ENCODE measurements at places on chromosomes 2 and 18.

DNA sequence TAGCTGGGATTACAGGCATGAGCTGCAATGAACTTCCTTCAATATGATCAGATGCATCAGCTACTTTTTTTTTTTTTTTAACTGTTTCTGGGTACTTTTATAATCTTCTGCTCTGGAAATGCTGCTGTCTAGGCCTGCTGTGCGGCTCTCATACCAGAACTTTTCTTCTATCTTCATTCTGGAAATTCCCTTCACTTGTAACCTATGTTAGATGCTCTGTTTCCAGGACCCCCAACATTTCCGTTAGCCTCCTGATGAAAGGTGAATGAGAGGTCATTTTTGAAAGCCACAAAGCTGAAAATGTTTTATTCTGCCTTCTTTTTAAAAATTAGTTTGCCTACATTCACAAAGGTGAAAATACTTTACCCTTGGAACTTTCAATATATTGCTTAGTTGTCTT is 8.6 kb downstream of the AGFG1 start:
- DNase-seq = no peak

DNA sequence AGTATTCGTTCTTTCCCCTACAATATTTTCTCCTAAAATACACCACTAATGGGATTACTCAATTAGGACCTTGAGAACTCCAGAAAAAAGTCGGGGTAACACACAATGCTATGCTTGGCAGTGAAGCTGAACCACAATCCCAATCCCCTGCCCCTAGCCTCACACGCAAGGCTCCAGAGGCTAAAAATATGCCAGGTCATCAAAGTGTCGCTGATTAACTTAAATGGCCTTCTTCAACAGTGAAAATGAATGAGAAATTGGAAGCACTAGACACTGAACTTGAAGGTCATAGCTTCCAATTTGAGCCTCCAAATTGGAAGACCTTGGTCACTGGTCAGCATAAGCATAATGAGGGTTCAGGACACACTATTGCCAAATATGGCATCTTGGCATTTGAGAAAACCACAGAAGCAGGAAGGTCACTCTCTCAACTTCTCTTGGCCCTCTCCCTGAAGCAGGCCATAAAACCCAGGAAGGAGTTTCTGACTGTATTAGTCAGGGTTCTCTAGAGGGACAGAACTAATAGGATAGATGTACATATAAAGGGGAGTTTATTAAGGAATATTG is 86.0 kb upstream of the SATB2 start:
- no peak for DNase-seq

DNA sequence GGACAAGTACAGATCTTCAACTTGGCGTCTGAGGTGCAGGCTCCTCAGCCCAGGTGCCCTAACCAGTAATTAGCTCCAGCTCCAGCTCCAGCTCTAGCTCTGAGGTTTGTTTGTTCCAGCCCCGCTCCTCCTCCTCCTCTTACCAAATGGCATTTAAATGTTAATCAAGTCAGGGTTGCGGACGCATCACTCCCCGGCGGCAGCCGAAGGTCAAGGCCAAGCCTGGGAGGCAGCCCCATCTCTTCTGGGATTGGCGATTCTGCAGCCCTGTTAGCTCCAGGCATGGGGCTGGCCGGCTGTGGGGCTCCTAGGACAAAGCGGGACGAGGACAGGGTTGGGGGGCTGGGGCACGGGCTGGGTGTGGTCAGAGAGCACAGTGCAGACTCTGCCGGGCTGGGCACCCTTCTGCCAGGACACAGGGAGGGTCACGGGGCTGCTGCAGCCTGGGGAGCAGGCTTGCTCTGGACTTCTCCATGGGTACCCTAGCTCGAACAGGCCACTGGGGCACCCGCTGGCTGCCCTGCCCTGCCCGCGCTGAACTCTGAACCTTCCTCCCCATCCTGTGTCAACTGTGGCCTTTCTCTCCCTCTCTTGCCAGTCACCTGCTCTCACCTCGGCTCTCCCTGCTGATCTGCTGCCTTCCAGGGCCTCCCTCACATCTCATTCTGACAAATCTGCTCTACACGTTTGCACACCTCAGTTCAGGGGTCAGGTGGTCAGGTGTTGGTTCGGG is 203.3 kb downstream of the CELF4 start:
- DNase-seq = no peak

GRCh38 chr18:59208602-59209125 is 11.3 kb upstream of the GRP start:
- no peak for DNase-seq

GRCh38 chr2:201327678-201328077 is 29.5 kb downstream of the FLACC1 start:
- DNase-seq = no peak

DNA sequence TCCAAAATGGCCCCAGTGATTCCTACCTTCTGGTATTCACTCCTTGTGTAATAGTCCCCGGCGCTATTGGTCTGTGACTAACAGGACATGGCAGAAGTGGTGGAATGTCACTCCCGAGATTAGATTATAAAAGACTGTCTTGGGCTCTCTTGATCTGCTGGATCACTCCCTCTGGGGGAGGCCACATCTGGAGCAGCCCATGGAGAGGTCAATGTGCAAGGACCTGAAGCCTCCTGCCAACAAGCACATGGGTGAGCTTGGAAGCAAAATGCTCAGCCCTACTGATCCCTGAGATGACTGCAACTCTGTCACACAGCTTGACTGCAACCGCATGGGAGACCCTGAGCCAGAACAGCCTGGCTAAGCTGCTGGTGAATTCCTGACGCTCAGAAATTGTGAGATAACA is 94.3 kb upstream of the GLI2 start:
- no peak for DNase-seq

GRCh38 chr2:65991381-65992197 is 443.3 kb upstream of the MEIS1 start:
- DNase-seq = no peak

DNA sequence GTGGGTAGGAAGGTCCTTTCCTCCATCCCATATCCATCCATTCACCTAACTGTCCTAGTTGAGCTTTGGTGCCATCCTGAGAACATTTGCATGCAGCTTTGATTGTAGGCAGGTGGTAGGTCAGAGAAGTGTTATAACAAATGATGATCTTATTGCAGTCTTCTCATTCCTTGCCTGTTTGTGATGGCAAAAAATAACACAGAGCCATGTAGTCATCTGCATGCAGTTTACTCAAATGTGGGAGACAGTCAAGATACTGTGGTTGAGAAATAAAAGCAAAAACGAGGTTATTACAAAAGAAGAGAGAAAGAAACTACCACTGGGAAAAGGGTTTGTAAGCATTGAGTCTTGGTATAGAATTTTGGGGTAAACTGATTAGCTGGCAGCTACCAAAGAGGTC is 66.3 kb downstream of the AOX1 start:
- DNase-seq = no peak

GRCh38 chr2:132009874-132010521 is 151.8 kb downstream of the ANKRD30BL start:
- DNase-seq = no peak

DNA sequence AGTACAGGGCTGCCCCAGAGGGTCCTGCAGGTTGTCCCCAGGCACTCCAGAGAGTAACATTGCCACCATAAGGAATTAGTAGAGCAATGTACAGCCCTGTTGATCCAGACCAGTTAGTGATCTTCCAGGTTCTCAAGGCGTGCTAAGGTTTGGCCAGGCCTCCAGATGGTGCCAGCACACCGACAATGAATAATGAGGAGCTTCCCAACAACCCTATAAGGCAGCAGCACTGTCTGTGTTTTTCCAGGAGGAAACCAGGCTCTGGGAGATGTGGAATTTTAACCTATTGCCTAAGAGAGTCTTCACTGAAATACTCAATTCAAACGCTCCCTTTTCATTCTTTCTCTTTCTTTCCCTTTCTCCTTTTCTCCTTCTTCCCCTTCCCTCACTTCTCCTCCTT is 122.1 kb downstream of the MGAT5 start:
- DNase-seq = no peak

DNA sequence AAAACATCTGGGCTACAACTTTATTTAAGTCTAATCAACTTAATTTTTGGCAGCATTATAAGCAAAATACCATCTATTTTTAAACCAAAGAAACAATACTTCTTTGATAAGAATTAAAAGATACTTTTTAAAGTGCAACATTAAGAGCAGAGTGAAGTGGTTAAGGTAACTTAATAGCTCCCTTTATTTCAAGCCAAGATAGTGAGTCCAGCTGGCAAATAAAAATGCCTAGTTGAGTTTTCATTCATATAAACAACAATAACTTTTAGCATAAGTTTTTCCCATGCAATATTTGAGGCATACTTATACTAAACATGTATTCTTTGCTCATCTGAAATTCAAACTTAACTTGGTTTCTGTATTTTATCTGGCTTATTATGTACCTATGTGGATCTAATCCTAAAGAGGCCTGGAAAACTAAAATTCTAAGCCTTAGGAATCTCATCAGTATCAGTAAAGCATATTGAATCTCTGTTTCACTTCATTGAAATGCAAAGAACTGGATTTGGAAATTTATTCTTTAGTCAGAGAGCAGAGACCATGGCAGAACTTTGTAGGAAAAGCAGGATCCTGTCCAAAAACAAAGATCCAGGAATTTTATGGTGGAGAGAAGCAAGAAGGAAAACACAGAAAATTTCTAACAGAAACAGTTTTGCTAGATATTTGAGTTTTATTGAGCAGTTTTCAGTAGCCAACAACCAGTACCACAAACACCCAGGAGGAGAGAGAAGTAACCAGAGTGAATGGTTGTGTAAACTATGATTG is 95.9 kb downstream of the COL3A1 start:
- DNase-seq = no peak

- no peak for DNase-seq
Observed at GRCh38 chr18:46449033-46449432, 208.0 kb downstream of the LOXHD1 start.

GRCh38 chr2:215436705-215437565 is 1.1 kb upstream of the FN1 start:
- no peak for DNase-seq

DNA sequence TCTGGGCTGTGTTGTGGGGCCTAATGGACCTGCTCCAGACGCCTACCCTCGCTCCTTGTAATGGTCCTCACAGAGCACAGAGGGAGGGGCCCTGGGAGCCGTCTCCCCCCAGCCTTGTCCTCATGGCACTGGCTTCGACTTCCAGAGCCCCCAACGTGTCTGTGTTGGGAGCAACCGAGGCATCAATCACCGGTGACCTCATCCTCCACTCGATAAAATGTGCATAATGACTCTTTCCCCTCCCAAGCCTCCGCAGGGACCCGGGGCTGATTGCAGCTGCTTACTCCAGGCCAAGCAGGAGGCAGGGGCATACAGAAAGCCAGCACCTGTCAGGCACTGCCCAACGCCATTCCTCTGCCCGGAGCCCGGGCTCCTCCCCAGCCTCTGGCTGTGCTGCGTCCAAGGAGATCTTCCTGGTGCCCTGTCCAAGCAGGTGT is 271.7 kb downstream of the NDUFA10 start:
- no peak for DNase-seq

GRCh38 chr2:223081789-223082188 is 29.8 kb downstream of the KCNE4 start:
- DNase-seq = no peak

- peak; percentile 24 for DNase-seq
Observed at GRCh38 chr2:237581751-237582746, 8.5 kb downstream of the RAB17 start.

- no peak for DNase-seq
Observed at GRCh38 chr2:197460649-197461048, 7.3 kb downstream of the COQ10B start.

- DNase-seq = no peak
Observed at GRCh38 chr18:13443552-13443951, 225.0 kb downstream of the LDLRAD4 start.

DNA sequence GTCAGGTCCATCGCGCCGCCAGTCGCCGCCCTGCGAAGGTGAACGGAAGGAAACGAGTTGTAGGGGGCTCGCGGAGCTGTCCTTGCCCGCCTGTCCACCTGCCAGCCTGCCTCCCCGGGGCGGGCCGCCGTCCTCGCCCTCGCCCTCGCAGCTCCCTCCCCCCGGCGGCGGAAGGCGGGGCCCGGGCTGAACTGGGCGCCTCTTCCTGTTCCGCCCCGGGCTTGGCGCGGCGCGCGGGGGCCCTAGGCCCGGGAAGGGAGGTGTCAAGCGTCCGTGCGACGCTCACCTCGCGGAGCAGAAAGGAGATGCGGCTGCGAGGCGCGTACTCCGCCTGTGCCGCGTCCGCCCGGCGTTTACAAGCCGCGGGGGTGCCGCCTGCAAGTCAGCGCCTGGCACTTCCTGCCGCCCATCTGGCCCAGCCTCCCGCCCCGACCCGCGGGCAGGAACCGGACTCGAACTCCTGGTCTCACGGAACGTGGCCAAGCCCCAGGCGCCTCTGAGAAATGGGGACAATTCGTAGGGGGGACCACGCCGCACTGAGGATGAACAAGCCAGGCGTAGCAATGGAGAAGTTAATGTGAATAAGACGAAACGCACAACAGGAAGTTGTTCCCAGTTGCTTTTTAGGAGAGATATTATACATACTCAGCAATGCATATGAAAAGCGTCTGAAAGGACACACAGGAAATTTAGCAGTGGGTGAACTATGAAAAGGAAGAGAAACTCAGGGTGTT is at the start of gene CNPPD1:
TSS of gene CNPPD1 (minus strand) at position 108 of the 734 bp plus-strand sequence. CDS start at position 11, 97 bp downstream.
- peak; percentile 71 for DNase-seq

Data from stimulated activated CD4-positive, alpha-beta T cell treated with anti-CD3 and anti-CD28 coated beads, TNF-alpha, amount 100 ng/mL, for 4 hours (primary cell).